NCI-H526 treated with DMSO at 0.1 percent for 48 hours (cell line): ENCODE measurements at places on chromosomes 7 and 10.
A peak's percentile ranks its signal among the peaks of the same experiment; 100 is the strongest.

- no peak for DNase-seq
Measured at GRCh38 chr10:25059990-25060389, 43.6 kb downstream of the THNSL1 start.

- DNase-seq, result no peak
Measured at GRCh38 chr10:104941662-104942061, 300.6 kb downstream of the SORCS3 start.

GRCh38 chr10:102523250-102524029, 19.7 kb downstream of the SUFU start:
- DNase-seq, result no peak

DNA sequence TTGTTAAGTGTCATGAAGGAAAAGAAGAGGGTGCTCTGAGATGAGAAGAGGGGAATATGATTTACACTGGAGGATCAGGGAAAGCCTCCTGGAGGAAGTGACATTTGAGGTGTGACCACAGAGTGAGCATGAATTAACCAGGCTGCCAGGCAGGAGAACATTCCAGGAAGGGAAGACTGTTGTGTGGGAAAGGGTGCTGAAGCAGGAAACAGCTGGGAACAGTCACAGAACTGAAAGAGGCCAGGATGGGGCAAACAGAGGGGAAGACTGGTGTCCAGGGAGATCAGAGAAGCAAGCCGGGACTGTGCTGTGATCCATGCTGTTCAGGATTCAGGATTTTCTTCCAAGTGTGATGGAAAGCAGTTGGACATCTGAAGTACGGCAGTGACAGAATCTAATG, 14.9 kb downstream of the HIPK2 start:
- DNase-seq, result no peak

DNA sequence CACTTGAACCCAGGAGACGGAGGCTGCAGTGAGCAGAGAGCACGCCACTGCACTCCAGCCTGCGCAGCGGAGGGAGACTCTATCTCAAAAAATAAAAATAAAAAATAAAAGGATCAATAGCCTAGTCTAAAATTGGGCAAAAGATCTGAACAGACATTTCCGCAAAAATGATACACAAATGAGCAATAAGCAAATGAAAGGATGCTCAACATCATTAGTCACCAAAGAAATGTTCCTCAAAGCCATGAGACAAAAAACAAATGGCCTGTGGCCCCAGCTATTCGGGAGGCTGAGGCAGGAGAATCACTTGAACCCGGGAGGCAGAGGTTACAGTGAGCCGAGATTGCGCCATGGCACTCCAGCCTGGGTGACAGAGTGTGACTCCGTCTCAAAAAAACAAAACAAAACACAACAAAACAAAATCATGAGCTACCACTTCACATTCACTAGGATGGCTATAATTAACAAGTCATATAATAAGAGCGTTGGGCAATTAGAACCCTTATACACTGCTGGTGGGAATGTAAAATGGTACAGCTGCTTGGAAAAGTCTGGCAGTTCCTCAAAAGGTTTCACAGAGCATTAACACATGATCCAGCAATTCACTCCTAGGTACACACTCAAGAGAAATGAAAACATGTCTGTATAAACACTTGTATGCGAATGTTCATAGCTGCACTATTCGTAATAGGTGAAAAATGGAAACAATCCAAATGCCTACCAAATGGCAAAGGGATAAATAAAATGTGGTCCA, 3.1 kb downstream of the DAGLB start:
- no peak for DNase-seq

DNA sequence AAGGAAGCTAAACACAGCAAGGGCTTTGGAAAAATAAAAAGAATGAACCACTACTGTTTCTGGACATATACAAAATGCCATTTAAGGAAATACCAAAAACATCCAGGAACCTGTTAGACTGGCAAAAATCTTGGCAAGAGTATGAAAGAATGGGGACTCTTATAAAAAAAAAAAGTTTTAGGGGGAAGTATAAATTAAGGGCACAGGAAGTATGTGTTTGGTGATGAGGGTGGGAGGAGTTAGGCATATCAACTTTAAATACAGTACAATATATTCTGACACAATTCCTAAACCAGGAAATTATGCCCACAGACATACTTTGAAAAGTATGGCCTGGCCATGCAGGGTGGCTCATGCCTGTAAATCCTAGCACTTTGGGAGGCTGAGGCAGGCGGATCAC, 74.2 kb downstream of the WAPL start:
- DNase-seq, result no peak

GRCh38 chr7:31646942-31647341, 40.1 kb upstream of the PPP1R17 start:
- no peak for DNase-seq

GRCh38 chr10:71769279-71769823, 4.0 kb downstream of the VSIR start:
- no peak for DNase-seq

GRCh38 chr7:73970801-73971229, 57.2 kb upstream of the ELN start:
- no peak for DNase-seq

DNA sequence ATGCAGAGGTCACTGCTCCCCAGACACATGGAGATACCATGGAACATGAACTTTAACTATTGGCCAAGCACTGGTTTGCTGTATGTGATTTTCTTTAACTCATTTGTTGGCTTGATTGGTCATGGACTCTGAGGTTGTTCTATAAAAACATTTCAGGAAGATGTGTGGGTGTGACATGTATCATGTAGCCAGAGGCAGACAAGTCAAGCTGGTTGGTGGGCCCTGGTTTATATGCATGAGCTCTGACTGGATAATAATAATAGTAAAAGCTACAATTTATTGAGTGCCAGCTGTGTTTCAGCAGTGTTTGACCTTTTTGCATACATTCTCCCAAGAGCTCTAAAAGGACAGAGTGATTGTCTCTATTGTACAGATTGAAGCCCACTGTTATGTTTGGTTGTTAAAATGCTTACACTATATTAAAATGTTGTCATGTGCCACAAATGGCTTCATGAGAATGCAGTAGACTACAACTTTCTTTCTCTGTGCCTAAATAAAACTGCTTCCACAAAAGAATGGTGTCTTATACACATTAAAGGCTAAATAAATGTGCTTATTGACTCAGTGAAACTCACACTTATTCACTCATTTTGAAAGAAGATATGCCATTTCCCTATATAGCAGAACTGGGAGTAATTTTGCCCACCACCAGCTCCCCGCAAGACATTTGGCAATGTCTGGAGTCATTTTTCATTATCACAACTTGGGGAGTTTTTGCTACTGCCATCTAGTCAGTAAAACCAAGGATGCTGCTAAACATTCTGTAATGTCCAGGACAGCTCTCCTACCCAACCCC, 243.6 kb upstream of the NFE2L3 start:
- no peak for DNase-seq

- DNase-seq, result no peak
Measured at GRCh38 chr10:120688928-120689327, 162.2 kb upstream of the WDR11 start.

DNA sequence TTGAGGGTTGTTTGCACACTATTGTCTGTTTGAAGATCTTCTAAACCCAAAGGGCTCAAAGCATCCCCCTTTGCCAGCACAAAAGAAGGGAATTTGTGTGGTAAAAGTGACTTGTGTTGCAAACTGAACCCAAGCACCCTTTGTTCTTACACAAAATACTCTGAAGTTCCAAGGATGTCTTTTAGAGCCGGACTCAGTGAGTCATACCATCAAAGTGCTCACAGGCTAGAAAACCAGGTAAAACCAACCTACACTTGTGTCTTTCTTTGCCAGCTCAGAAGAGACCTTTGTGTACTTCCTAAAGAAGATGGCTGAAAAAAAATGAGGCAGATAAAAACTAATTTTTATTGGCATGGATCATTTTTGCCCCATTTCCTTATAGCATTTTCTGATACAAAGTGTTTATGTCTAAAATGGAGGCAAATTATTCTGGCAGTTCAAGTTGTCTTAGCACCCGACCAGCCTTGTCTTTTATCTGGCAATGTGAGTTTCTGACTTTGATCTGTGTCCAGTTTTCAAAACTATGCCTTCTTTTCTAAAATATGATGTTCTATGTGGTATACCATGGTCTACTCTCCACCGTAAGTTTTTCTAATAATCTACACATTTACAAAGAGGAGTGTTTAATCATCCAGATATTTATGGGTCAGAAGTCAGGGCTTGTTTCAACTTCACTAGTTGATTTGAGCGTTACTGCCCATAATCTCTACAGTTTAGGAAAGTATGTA, 128.4 kb upstream of the FZD1 start:
- no peak for DNase-seq

- no peak for DNase-seq
Measured at GRCh38 chr7:114919587-114919986, 2.3 kb upstream of the MDFIC start.

DNA sequence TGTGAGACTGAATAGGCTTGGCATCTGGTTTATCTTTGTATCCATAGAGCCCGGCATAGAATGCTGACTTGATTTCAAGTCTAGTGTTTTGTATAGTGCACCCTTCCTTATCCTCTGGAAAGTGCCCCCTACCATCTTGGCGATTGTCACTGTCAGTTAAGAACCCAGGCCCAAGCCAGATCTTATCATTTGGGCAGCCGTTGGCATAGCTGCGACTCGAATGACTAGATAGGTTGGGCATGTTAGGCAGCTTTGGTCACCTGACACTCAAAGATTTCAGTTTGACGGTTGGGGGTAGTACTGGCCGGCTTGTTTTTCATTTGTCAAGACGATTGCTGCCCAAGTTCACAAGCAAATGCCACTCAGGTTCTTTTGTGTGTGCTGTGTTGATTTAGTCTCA, 6.6 kb downstream of the NIPSNAP2 start:
- peak; percentile 62 for DNase-seq

DNA sequence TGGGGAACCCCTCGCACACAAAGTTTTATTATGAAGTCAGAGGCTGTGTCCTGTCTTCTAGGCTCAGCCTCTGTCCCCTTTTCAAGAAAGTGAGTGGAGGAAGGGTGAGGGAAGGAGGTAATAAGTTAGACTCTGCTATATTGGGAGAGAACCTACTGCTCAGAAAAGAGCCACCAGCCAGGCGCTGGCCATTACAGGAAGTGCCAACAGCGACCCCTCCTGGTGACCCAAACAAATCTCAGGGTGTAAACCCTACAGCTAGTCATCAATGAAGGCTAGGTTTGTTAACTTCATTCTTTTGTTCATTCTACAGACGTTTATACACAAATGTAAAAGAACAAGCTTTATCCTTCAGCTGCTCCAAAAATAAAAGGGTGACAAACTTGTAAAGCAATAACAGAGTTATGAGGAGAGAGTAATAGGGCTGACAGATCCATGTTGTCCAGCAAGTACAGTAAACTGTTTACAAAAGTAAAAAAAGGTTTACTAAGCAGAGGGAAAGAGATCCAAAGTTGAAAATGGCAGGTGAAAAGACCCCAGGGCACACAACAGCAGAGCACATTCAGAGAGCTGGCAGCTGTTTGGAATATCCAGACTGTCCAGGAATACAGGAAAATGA, 82.7 kb downstream of the FAM204A start:
- DNase-seq, result no peak

DNA sequence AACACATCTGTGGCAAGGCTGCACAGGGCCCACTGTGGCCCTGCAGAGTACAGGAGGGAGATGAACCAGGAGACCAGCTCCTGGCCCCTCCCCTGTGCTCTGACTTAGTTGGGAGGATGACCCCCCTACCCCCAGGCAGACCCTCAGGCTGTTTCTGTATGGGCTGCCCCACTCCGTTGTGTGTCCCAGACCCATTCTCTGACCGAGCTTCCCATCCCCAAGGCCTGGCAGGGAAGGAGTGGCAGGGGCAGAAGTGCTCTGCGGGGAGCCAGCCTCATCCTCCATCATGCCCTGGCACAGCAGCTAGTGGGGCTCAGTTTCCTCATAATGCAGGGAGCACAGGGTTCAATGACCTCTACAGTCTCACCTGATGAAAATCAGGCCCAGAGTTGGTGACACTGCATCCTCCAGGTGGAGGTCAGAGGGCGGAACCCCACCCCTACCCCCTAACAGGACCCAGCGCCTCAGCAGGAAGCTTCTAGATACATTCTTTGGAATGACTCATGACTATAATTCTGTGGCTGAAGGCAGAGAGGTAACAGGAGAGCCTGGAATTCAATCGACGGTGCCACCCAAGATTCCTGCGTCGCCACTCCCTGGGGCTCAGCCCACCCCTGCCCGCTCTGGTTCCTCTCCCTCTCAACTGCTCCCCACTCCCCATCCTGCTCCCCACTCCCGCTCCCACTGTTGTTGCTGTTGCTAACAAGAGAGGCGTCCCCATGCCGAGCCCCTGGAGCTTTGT, 18.2 kb downstream of the PODXL start:
- no peak for DNase-seq

DNA sequence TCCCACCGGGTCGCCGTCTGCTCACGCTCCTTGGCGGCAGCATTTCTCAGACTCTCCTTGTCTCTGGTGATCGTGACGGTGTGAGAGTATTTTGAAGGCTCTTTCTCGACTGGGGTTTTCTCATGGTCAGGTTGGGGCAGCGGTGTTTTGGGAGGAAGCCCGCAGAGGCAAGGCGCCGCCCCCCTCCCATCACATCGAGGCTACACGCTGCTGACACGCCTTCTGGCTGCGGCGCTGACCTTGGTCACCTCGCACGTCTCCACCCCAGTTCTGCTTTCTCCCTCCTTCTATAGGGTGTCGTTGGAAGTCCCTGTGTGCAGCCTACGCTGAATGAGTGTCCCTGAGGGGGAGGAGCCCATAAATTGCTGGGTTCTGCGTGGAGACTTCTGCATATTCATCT, 55.2 kb downstream of the GLRX3 start:
- DNase-seq, result no peak

GRCh38 chr7:19296617-19297016, 151.4 kb upstream of the FERD3L start:
- DNase-seq, result no peak

- DNase-seq, result no peak
Measured at GRCh38 chr7:107048783-107049418, 4.4 kb downstream of the PRKAR2B start.

DNA sequence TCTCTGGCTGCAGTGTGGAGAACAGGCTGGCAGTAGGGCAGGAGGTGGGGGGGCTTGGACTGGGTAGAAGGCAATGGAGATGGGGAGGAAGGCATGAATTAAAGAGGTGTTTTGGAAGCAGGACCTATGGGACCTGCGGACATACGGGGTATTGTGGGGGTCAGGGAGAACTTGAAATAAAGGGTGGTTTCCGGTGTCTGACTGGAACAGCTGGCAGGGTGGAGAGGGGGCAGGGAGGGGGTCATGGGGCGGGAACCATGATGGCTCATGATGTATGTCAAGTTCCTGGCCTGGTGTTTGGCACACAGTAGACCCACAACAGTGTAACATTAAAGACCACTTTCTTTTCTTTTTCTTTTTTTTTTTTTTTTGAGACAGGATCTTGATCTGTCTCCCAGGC, 5.5 kb downstream of the LHPP start:
- DNase-seq, result no peak
